Pulmonary artery endothelial cell (primary cell): ENCODE measurements at places on chromosomes 5 and 9. TPM values are rescaled to one million over a fixed set of nuclear protein-coding genes. Genes with fewer than 3 reads are reported as not detected.

The GPX8 gene
- 46.2 and 66.8 TPM in 2 replicates for total RNA-seq

The PPP6C gene
- total RNA-seq: 15.1 and 16.5 TPM in 2 replicates

The ZNG1A gene
- 27.8 and 32.5 TPM in 2 replicates for total RNA-seq

The PAPPA gene
- under 0.01 and 0.07 TPM in 2 replicates for total RNA-seq

The NR6A1 gene
- total RNA-seq: 0.20 and 0.39 TPM in 2 replicates

The C5orf52 gene
- not detected in 2 replicates for total RNA-seq

The AK8 gene
- 0.07 TPM in 1 of 2 replicates, not detected in the other for total RNA-seq

The LRRC19 gene
- total RNA-seq: not detected in 2 replicates

The SGTB gene
- total RNA-seq: 11.8 and 17.1 TPM in 2 replicates

The SLC36A2 gene
- total RNA-seq: not detected in 2 replicates

The FGF1 gene
- 0.53 TPM in 1 of 2 replicates, not detected in the other for total RNA-seq

The PRRX2 gene
- not detected in 2 replicates for total RNA-seq

The LTC4S gene
- total RNA-seq: 0.46 and 0.66 TPM in 2 replicates

The PLPPR1 gene
- total RNA-seq: 0.25 and 0.26 TPM in 2 replicates

The EGFL7 gene
- 450 and 500 TPM in 2 replicates for total RNA-seq

The ORM2 gene
- total RNA-seq: not detected in 2 replicates

The SOX30 gene
- total RNA-seq: not detected in 2 replicates

The SPATA31C1 gene
- total RNA-seq: not detected in 2 replicates

The HTR1A gene
- total RNA-seq: not detected in 2 replicates

The GLRA1 gene
- total RNA-seq: not detected in 2 replicates

The IRGM gene
- total RNA-seq: not detected in 2 replicates

The CD14 gene
- total RNA-seq: 0.26 and 0.49 TPM in 2 replicates

The GAPT gene
- not detected in 2 replicates for total RNA-seq

The LOX gene
- total RNA-seq: 25.5 and 36.9 TPM in 2 replicates

The CCL28 gene
- total RNA-seq: 0.85 and 1.1 TPM in 2 replicates

The TNC gene
- total RNA-seq: 0.07 TPM in 2 replicates

The ADAMTSL1 gene
- total RNA-seq: 24.1 and 26.9 TPM in 2 replicates

The ARL14EPL gene
- total RNA-seq: 0.13 and 0.39 TPM in 2 replicates

The ZNF782 gene
- total RNA-seq: 2.9 and 4.2 TPM in 2 replicates

The SPATA31E1 gene
- total RNA-seq: not detected in 2 replicates

The SPINK6 gene
- not detected in 2 replicates for total RNA-seq

The C5orf58 gene
- not detected in 2 replicates for total RNA-seq

The MAML1 gene
- total RNA-seq: 7.3 and 8.0 TPM in 2 replicates

The CATSPER3 gene
- total RNA-seq: 0.07 TPM in 1 of 2 replicates, not detected in the other

The PCDHB2 gene
- total RNA-seq: 1.4 and 2.9 TPM in 2 replicates

The SEMA5A gene
- total RNA-seq: 0.04 and 0.40 TPM in 2 replicates
